ENCODE measurements at places on chromosomes 3 and 15.

DNA sequence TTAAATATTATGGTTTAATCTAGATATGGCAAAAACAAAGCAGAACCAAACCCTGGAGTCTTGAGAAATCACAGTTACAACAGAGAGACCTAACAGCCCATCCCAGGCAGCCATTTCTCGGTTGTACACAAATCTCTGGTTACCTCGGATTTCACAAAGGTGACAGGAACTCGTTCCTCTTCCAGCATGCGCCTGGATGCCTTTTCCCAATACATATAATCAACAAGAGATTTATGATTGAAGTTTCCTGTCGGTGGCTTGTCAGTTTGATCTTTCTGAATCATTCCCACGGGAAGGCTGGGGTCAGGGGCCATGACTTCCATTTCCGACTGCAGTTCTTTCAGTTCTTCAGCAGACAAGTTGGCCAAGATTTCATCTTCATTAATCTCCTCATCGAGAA, 445 bp downstream of the LMOD3 start:
- DNase-seq, result no peak

DNA sequence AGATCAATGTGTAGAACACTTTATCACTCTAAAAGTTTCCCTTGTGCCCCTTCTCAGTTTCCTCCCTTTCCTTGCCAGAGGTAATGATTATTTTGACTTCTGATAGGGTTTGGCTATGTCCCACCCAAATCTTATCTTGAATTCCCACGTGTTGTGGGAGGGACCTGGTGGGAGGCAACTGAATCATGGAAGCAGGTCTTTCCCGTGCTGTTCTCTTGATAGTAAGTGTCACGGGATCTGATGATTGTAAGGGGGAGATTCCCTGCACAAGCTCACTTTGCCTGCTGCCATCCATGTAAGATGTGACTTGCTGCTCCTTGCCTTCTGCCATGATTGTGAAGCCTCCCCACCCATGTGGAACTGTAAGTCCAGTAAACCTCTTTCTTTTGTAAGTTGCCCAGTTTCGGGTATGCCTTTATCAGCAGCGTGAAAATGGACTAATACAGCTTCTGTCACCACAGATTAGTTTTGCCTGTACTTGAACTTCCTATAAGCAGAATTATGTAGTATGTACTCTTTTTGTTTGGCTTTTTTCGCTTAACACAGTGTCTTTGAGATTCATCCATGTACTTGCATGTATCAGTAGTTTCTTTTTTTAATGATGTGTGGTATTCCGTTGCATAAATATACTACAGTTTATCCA, 7.2 kb downstream of the FEM1B start:
- DNase-seq, result peak; percentile 75

- DNase-seq, result no peak
These were observed 46.1 kb downstream of the FRMD4B start for GRCh38 chr3:69339760-69340159.

DNA sequence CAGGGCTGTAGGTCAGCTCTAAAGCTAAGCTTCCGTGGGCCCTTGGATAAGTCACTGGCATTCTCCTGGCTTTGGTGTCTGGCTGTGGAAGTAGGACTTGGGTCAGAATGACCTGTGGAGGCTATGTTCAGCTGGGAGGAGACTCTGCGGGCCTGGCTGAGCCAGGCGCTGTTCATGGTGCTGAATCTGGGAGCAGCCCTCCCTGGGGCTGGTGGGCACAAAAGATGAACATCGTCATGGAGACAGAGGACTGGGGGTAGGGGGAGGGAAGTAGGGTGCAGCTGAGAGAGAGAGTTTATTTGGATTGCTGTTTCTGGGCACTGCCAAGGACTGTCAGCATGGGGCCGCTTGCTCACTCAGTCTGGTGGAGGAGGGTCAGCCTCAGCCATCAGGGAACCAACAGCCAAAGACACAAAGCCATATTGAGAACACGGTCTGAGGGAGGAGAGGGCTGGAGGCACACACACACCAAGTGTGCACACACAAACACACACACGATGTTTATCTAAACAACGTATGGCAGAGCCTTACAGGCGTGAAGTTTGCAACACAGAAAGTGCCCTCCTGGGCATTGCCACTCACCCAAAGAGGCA, 120.7 kb upstream of the LINGO1 start:
- no peak for DNase-seq

- no peak for DNase-seq
These were observed 126.8 kb upstream of the ARHGEF3 start for GRCh38 chr3:56928379-56929068.

DNA sequence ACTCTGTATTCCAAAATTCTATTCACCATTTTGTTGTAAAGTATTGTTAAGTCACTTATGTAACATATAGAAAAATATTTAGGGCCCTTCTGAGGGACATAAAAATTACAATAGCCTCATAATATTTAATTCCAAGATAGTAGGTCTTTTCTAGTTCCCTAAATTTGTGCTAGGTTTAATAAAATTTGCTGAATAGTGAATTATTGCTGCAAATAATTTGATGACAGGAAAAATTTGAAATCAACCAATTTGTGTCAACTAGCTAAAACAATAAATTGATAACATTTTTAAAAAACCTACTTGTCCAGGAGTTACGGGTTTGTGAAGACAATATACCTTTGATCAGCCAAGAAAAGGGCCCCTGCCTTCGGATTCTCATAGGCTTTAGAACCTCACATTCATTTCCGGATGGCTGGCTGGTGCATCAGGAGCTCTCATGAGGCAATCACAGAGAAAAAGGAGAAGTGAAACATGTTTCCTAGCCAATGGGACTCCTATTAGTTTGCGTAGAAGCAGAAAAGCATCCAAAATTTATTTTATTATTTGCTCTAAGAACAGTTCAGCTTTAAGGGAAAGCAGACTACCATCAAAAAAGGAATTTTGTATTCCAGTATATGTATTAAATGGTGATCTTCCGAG, 177.2 kb downstream of the LRRC3B start:
- DNase-seq, result no peak

- no peak for DNase-seq
These were observed 19.6 kb downstream of the PLXND1 start for GRCh38 chr3:129586746-129587430.

- DNase-seq, result no peak
These were observed 56.8 kb upstream of the INSYN1 start for GRCh38 chr15:73809728-73810501.

DNA sequence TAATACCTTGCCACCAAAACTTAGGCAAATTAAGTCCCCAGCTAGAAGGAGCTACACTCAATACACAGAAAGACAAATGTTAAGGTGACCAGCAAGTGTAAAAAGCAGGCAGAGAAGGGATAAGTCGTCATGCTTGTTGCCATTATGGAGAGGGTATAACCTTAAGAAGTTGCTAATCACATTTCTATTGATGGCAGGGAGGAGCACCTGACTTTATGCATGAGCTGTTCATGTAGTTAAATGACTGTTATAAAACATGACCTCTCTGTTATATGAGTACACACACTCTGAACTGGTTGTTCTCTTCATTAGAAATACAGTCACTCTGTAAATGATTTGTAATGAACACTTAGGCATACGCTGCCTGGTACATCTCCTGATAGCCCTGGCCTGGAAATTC, 6.6 kb upstream of the CCNL1 start:
- no peak for DNase-seq

- DNase-seq, result no peak
These were observed 75.4 kb upstream of the POMGNT2 start for GRCh38 chr3:43181202-43181821.

DNA sequence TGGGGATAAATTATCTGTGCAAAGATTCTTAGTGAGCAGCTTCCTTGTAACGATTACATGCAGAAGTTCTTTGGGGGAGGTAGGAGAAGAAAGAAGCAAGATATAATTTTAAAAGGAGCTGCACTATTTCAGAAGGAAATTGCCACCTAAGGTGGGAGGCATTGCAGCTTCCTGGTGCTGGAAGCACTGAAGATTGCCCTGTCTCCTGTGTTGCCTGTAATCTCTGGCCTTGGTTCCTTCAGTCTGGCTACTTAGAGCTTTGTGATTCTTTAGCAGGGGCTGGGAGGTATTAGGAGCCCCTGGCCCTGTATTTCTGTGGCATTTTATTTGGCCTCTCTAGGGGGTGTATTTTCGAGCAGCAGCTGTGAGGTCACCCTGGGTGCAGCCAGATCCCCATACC, 35.5 kb downstream of the CACNA2D3 start:
- no peak for DNase-seq

DNA sequence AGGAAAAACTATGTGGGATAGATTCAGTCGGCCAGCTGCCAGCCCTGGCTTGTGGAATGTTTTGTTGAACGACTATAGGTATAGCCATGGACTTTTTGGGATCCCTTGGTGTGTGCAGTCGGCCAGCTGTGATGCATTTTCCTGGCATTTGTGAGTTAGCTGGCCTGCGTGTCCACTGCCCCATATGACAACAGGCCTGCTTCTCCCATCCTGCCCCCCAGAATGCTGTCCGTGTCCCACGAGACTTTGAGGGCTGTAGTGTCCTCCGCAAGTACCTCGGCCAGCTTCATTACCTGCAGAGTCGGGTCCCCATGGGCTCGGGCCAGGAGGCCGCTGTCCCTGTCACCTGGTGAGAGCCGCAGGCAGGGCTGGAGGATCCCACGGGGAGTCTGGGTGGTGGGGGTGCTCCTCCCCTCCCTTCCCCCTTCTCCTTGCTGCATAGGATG, 23.6 kb downstream of the PTPN23 start:
- no peak for DNase-seq

GRCh38 chr15:39746714-39747276, 35.8 kb downstream of the FSIP1 start:
- no peak for DNase-seq

DNA sequence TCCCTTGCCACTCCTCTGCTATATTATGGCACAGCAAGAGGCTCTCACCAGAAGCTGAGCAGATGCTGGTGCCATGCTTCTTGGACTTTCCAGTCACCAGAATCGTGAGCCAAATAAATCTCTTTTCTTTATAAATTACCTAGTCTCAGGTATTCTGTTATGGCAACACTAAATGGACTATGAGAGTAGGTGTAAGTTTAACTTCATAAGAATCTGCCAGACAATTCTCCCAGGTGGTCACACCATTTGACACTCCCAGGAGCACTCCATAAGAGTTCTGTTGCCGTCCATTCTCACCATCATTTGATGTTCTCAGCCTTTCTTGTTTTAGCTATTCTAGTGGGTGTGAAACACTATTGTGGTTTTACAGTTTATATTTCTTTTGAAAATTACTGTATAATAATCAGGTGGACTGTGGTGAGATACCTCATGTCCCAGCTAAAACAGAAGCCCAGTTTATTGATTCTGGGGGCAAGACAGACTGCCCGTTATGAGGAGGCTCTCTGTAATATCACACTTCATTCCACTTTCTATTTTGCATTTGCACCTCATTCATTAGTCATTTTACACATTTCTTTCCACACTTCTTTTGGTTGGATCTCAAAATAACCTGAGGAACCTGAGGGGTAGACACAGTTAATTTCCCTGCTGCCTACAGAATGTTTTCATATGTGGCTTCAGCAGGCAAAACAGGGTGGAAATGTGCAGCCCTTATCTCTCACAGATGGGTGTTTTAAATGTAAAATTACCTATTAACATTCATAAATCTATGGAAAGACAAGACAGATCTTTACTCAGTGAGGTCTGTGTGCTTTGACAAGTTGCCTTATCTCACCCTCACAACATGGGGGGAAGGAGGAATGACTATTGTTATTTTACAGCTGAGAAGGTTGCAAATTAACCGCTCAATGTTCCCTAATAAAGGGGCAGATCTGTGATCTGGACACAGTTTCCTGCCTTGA, 42.1 kb downstream of the CDCP1 start:
- no peak for DNase-seq

DNA sequence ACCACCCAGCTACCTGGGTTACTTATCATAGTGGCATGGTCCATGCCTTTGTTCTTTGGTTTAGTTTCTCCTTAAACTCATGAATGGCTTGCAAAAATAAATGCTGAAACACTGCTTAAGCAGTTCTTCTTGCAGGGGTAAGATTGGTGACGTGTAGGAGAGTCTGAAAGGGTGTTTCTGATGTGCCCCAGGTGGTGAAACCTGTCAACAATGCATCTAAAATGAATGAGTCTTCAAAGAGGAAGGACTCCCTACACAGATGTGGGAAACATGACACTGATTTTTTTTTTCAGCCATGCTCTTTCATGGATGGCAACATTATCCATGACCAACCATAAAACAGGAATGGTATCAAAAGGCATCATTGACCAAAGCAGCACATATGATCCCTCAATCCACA, 72.0 kb downstream of the KCNH8 start:
- no peak for DNase-seq

DNA sequence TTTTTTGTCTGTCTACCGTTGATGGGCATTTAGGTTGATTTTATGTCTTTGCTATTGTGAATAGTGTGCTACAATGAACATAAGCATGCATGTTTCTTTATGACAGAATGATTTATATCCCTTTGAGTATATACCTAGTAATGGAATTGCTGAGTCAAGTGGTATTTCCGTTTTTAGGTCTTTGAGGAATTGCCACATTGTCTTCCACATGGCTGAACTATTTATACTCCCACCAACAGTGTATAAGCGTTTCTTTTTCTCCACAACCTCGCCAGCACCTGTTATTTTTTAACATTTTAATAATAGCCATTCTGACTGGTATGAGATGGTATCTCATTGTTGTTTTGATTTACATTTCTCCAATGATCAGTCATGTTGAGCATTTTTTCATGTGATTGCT, 89.6 kb upstream of the GALNT15 start:
- DNase-seq, result no peak

GRCh38 chr3:133477487-133477886, 77.6 kb downstream of the BFSP2 start:
- DNase-seq, result no peak

DNA sequence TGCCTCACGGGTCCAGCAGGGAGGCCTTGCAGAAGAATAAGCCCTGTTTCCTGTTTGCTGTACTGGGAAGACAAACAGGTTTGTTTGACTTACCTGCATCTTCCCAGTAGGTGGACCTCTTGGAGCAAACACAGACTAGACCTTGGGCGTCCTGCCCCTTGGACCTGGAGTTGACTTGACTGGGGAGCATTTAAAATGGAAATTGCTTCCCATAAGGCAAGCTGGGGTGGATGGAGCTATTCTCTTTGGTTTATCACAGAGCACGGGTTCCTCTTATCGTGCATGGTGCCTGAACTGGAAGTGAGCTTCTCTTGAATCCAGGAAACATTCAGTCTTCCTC, 151.4 kb downstream of the RPLP1 start:
- no peak for DNase-seq

DNA sequence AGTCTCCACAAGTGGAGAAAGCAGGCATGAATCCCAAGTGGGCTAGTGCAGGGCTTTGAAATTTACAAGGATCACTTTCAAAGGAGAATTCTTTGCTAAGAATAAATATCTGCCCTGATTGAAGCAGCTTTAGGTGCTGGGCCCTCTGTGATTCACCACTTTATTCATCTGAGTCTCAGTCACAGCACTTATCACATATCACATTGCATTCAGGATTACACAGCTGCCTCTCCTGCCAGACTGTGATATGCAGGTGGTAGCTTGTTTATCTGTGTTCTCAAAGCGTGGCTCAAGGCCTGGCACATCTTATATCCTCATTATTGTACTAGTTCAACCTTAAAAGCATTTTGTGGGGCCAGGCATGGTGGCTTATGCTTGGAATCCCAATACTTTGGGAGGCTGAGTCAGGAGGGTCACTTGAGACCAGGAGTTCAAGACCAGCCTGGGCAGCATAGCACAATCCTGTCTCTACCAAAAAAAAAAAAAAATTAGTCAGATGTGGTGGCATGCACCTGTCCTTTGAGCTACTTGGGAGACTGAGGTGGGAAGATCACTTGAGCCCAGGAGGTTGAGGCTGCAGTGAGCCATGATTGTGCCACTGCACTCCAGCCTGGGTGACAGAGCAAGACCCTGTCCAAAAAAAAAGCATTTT, 156.9 kb upstream of the EIF1B start:
- no peak for DNase-seq

- no peak for DNase-seq
These were observed 84.8 kb downstream of the SERPINI1 start for GRCh38 chr3:167820102-167820865.

GRCh38 chr15:60222404-60222803, 175.4 kb downstream of the ANXA2 start:
- no peak for DNase-seq

All from hematopoietic multipotent progenitor cell treated with erythropoietin and hydrocortisone succinate and interleukin-3 and kit ligand, for 17 days (in vitro differentiated cells).